ENCODE measurements at places on chromosomes 13 and 19.

DNA sequence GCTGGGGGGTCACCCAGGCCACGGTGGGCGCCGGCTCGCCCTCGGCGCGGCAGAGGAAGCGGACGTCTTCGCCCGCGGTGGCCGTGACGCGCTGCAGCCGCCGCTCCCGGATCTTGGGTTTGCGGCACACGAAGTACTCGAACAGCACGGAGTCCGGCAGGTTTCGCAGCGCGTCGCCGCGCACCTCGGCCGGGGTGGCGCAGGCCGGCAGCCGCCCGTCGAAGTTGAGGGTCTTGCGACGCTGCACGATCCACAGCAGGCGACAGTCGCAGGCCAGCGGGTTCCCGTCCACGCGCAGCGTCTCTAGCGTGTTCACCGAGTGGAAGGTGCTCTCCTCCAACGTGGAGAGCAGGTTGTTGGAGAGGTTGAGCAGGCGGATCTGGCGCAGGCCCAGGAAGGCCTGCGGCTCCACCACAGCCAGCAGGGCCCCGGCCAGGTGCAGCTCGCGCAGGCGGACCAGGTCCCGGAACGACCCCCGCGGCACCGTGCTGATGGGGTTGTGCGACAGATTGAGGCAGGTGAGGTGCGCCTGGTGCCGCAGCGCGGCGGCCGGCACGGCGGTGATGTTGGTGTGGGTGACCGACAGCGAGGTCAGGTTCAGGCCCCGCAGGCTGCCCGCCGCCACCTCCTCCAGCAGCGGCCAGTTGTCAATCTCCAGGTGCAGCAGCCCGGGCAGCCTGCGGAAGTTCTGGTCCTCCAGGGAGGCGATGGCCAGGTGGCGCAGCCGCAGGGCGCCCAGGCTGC lies 8.6 kb upstream of the PEAK3 start:
- DNase-seq: no peak

DNA sequence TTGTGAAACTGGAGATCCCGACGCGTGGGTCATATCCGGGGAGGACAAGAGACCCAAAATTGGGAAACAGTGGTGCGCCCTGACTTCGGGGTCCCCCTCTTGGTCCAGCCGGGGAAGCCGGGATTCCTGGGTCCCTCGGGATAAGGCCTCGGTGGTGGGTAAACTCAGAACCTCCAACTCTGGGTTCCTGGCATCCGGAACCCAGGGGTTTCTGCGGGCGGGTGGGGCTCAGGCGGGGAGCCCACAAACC lies 688 bp downstream of the ZFP36 start:
- no peak for DNase-seq

DNA sequence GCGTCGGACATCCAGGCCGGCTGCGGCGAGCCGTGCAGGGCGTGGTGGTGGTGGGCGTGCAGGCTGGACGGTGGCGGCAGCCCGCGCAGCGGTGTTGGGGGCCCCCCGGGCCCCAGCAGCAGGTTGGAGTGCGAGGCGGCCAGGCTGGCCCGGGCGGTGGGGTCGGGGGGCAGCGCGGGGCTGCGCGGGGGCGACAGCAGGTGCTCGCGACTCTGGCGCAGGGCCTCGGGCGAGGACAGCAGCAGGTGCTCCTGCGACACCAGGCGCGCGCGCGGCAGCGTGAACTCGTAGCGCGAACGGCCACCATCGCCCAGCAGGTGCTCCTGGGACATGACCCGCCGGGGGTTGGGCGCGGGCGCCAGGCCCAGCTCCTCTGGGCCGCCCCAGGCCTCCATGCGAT lies 9.8 kb downstream of the SHISA7 start:
- no peak for DNase-seq

- DNase-seq: peak; percentile 56
Measured at GRCh38 chr19:57279418-57280164, 694 bp upstream of the ZNF460 start.

GRCh38 chr19:27774827-27775226 lies 1438.1 kb downstream of the UQCRFS1 start:
- no peak for DNase-seq

Data from GM12891 (cell line).